ENCODE measurements at places on chromosomes 6 and 20.
A peak's percentile ranks its signal among the peaks of the same experiment; 100 is the strongest.

DNA sequence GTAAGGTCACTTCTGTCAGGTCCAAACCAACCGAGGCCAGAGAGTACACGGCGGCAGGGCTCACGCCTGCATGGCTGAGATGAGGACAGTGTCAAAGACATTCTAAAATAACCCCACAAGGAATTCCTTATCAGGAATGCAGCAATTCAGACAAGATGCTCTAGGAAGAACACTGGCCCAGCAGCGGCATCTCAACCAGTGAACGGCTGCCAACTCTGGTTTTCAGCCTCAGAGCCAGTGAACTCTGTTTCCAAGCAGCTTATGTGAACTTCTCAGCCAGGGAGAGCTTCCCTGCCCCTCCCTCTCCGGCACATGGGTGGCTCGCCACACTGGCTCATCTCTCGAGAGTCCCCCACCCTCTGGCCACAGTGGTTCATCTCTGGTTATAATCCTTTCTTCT is 36.9 kb downstream of the KCNQ2 start:
- DNase-seq, result no peak

DNA sequence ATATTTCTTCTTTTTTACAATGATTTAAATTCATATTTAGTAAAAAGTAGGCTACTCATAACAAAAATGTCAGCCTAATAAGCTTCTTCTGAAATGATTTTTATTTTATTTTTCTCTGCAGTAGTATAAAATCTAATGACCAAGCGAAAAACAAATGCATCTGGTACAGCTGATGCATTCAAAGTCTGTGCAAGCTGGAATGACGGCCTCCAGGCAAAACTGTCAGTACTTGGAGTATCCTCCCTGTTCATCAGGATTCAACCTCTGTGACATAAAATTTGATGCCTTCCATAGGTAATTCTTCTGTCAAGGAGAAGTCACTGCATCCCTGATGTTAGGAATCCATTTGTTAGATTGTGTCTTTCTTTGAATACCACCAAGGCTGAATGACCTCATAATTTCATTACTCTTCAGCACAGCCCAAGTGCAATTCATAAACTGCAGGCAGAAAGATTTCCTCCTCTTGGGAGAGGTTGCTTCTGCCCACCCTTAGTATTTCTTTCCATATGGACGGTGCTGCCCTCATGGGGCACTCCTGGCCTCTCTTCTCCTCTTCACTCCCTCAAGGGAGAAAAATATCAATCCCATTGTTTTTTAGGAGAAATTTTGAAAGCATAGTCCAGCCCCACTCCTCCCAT is 146.4 kb upstream of the STXBP5 start:
- DNase-seq, result no peak

GRCh38 chr6:68891419-68891818 is 256.3 kb downstream of the ADGRB3 start:
- DNase-seq, result peak; percentile 18

DNA sequence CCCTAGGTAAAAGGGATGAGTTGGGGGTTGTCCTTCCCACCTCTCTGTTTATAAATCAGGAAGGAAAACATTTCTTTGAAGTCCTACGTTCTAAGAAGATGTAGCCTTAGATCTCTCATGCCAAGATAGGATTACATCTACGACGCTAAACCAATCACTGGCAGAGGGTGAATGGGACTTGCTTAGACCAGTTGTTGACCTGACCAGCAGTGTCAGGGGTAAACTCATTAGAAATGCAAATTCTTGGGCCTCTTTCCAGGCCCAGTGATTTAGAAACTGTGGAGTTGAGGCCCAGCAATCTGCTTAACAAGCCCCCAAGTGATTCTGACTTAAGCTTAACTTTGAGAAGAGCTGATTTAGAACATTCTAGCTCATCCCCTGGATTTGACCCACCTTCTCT is 147.1 kb upstream of the THEMIS start:
- no peak for DNase-seq

GRCh38 chr6:33391922-33392594 is 435 bp downstream of the KIFC1 start:
- peak; percentile 28 for DNase-seq

- peak; percentile 16 for DNase-seq
These were observed 201.3 kb upstream of the SSTR4 start for GRCh38 chr20:22833851-22834250.

DNA sequence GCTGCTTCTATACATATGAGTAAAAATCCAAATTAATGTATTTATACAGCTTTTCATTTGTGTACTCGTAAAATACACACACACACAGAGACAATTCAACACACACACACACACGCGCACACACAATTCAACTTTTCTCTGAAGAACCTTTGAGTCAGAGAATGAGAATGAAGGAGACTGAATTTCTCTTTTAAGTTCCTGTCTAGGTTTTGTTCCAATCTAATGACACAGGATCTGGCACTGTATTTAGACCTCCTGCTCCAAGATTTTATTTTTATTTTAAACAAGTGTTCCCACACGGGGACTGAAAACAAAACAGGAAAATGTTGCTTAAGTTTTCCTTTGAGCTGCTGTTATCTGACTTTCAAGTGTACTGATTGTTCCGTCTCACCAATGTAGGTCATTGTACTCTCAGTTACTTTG is 250.8 kb downstream of the LAMA2 start:
- DNase-seq, result peak; percentile 88

Data from cardiac fibroblast (primary cell).